GM13977 (cell line): ENCODE measurements at places on chromosomes 6 and 20.

DNA sequence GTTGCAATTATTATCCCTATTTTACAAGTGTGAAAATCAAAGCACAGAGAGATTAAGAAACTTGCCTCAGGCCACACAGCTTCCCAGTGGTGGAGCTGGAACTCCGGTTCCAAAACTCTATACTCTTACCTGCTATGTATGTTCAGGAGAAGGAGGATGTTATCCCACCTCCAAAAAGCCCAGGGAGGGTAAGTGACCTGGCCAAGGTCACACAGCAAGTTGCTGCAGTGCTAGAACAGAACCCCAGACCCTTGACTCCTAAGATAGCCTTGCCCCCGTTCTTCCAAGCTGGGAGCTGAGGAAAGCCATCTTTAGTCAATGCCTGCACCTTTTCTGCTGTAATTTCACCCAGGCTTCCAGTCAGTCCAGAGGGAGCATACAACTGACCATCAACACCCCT, 42.3 kb downstream of the BPIFB1 start:
- DNase-seq: no peak

GRCh38 chr20:23369072-23369823, 7.3 kb downstream of the GZF1 start:
- DNase-seq: no peak

DNA sequence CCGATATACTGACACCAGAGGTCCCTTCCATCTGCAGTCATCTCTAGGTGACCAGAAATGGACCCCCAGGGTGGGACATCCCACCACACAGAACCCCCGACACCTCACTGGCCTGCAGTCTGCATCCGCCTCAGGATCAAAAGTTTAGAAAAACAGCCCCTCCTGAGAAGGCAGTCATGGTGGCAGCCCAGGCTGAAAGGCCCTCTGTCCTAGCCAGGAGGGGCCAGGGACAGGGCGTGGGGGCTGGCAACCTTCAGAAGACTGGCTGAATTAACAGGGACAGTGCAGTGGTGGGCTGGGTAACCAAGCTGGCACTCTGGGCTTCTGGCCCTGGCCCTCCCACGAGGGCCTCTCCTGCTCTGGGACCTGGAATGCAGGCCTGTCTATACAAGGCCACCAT, 34.3 kb upstream of the MDFI start:
- DNase-seq: no peak

- DNase-seq: no peak
Measured at GRCh38 chr6:166507380-166507779, 79.1 kb downstream of the RAMACL start.

GRCh38 chr6:47083586-47084047, 41.5 kb upstream of the ADGRF1 start:
- DNase-seq: no peak

- no peak for DNase-seq
Measured at GRCh38 chr20:63957690-63958441, 1.6 kb upstream of the UCKL1 start.

DNA sequence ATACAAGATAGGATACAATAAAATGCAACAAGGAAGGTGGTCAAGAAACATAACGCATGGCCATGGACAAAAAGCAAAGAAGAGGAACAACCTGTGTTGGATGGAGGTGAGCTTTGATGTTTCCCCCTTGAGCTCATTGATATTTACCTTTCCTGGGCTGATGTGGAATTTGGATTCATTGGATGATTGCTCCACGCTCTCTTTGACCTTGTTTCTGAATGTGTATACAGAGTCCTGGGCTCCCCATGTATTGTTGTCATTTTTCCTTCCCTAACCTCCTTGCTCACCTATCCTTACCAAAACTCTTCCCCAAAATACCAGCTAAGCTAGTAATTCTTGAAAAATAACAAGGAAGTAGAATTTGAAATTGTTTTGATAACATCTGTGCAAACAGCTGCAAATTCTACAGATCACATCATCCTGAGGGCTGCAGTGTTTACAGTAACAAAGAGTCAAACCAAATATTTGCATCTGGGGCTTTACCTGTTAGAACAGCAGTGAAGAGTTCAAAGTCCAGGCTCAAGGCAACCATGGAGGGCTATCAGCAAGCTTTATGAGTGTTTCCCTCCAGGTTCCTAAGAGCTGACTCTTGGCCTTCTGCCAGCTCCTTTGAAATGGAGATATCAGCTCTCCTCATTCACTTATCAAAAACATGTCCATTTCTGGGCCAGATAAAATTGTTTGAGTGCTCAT, 214.3 kb upstream of the MARCKS start:
- peak; percentile 46 for DNase-seq

- DNase-seq: peak; percentile 92
Measured at GRCh38 chr6:42746463-42747391, 824 bp upstream of the TBCC start.

DNA sequence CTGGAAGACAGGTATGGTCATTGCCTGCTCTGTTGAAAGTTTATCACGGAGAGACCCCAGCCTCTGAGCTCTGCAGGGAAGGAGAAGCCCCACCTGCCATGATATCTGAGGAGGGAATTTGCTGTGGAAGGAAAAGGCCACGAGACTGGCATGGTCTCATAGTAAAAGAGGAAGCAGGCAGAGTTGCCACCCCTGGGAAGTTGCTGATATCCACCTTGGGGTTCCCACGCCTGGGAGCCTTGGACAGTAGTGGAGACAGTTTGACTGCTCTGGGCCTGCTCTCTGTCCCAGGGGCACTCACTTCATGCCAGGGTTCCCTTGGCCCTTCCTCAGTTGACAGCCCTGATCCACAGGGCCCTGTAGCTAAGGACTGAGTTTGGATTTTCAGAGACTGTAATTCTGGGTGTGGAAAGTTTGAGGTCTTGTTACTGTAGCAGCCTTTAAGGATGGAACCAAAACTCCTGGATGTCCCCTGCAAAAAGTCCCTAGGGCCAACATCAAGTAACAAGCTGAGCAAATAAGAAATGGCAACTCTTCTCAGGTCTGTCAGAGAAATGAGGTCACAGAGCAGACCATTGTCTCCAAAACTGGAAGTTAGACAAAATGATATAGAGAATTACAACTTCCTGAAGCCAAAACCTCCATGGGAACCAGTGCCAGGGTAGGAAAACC, 6.9 kb upstream of the SIRPB1 start:
- no peak for DNase-seq

DNA sequence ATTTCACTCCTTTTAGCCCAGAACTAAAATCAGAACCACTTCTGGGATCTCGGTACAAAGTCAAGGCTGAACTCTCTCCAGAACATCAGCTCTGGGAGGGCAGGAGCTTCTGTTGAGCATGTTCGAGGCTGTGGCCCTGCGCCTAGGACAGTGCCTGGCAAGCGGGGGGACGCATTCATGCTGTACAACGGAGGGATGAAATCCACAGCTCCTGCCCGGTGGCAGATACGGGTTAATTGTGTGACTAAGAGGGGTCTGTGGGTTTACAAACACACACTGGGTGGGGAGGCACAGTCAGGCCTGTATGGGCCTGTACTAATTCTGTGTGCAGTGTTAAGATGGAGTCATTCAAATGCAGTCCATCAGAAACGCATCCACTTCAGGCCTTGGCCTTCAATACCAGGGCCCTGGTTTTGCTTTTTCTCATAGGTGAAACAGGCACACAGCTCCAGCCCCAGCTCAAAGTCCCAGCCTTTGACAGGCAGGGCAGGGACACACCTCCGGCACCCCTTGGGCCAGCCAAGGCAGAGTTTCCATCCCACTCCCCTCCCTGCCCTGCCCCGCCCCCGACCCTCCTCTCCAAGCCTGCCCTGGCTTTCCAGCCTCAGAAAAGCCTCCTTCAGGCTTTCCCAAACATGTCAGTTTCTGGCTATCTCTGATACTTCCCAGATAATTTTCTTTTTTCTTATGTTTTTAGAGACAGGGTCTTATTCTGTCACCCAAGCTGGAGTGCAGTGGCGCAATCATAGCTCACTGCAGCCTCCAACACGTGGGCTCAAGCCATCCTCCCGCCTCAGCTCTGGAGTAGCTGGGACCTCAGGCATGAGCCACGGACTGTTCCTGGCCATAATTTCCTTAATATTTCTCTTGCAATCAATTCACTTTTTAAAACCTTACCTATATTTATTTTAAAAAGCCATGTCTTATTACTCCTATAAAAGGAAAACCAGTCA, 109.8 kb downstream of the SULF2 start:
- DNase-seq: no peak

- DNase-seq: peak; percentile 86
Measured at GRCh38 chr20:32819992-32820697, 391 bp downstream of the MAPRE1 start.

- no peak for DNase-seq
Measured at GRCh38 chr6:14743144-14743473, 502.8 kb upstream of the JARID2 start.

DNA sequence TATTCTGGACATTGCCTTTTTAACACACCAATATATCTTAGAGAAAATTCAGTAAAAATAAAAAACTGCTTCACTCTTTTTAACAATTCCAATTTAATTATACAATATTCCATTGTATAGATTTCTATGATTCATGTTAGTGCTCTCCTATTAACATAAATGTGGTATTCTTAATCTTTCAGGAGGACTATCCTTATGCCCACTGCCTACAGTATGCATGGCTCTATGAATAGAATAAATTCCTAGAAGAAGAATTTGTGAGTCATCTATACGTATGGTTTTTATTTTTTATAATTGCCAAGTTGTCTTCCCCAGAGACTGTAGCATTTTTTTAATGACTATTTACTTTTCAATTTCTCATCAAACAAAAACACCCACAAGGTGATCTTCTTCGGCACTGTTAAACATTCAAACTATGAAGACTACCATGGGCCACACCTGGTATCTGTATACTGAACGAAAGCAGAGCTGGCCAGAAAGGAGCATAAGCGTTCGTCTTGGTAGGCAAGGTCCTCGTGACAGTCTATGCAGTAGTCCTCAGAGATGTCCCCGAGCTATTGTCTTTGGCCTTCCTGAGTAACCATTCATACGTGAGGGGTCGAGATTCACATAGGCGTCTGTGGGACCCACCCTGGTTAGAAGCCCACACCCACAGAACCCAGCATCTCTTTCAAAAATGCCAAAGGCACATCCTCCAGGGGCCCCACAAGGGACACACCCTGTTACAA, 74.6 kb downstream of the KIF16B start:
- no peak for DNase-seq

DNA sequence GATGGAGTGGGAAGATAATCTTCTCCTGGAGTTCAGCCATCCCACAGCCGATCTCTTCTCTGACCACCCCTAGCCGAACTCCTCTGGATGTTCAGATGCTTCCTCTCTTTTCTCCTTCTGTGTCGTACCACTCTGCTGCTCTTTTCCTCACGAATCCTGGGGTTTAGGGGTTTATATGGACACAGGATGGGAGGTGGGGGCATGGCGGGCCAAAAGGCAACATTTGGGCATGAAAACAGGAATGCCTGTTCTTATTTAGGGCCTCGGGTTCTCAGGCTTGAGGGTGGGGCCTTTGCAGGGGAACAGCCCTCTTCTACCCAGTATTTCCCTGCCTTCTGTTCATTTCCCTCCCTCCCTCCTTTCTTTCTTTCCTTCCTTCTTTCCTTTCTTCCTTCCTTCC, 112.7 kb downstream of the SLC35B3 start:
- DNase-seq: no peak

DNA sequence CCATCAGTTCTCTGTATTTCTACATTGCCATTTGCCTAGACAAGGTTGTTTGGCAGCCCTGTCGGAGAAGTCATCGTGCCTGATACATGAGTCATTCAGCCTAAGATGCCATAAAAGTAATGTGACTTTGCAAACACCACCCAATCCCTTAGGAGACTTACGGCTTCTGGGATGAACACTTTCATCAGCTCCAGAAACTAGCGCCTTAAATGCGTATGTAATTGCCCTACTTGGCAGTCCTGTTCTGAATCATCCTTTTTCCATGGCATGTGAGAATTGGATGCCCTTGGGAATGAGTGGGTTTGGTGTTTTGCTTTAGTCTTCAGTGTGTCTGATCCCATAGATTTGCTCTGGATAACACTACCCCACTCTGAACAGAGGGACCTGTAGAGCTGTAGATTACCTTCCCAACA, 158.5 kb downstream of the SASH1 start:
- DNase-seq: no peak

DNA sequence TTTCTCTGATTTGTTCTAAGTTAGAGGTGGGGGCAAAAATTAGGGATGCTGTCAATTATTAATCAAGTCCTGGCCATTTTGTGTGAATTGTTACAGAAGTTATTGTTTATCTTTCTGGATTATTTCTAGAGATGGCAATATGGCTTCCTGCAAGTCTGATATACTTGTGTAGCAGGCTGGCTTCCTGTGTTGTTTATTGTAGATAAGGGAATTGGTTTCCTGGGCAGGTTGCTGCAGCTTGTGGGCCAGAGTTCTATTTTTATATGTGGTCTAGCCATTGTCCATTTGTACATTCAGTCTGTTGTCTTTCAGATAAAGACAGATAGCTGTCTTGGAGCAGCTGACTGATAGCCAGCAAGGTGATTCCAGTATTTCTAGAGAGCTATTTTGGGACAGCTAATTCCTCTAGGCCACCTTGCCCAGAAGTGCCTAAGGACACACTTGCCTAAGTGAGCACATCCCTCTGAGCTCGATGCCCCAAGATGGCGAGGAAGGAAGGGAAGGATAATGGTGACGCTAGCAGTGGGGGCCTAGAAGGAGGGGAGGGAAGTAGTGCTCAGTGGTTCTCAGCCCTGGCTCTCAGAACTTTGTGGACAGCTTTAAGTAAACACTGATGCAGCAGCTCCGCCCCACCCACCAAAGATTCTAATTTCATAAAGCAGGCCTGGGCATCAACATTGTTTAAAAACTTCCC, 25.5 kb downstream of the DDO start:
- DNase-seq: no peak

- DNase-seq: no peak
Measured at GRCh38 chr6:11598687-11599086, 61.1 kb downstream of the TMEM170B start.
